ENCODE measurements at places on chromosomes 6 and 20.

- no peak for DNase-seq
Measured at GRCh38 chr6:136960781-136961180, 38.7 kb downstream of the SLC35D3 start.

DNA sequence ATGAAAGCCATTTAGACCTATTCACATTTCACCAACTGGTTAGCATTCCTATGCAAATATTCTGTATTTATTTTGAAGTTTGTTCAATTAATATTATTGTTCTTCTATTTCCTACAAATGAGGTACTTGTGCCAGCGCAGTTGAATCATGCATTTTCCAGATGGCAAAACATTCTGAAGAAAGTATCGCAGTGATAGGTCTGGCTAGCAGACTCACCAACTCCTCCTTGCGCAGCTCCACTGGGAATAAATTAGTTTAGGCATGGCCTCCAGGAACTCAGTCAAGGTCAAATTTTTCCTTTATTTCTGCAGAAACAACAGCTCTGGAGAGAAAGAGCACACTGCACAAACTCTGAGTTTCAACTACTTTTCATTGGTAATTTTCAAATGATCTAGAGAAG, 437.7 kb downstream of the COL12A1 start:
- peak; percentile 61 for DNase-seq

- no peak for DNase-seq
Measured at GRCh38 chr6:110408901-110409300, 6.5 kb downstream of the DDO start.

DNA sequence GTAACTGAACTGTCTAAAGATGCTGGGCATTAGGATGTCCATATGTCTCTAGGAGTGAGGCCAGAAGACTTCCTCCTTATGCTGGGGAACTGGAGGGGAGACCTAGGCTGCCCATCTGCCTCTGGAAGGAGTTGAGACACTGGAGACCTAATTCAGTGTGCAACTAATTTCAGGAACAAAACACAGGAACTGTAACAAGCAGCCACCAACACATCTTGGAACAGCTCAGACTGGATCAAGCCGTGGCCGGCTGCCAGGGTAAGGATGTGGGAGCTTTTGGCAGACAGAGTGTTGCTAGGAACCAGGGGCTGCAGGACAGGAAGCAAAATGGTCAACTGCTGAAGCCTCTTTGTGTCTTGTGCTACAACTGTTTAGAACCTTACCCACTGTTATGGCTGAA, 16.4 kb upstream of the MAS1 start:
- DNase-seq, result peak; percentile 77

DNA sequence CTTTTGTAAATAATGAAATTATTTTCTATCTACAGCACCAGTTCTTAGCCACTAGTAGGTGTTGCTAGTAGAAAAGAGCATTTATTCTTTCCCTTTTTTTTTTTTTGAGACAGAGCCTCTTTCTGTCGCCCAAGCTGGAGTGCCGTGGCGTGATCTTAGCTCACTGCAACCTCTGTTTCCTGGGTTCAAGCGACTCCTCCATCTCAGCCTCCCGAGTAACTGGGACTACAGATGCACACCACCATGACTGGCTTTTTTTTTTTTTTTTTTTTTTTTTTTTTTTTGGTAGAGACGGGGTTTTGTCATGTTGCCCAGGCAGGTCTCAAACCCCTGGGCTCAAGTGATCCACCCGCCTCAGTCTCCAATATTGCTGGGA, 6.7 kb downstream of the PCMT1 start:
- no peak for DNase-seq

GRCh38 chr20:37276494-37277252, 12.8 kb upstream of the MANBAL start:
- peak; percentile 90 for DNase-seq

- peak; percentile 65 for DNase-seq
Measured at GRCh38 chr6:1287103-1287591, 24.8 kb upstream of the FOXQ1 start.

- peak; percentile 20 for DNase-seq
Measured at GRCh38 chr6:63859528-63859927, 223.9 kb downstream of the PHF3 start.

- DNase-seq, result no peak
Measured at GRCh38 chr6:127841811-127842210, 59.0 kb downstream of the THEMIS start.

- no peak for DNase-seq
Measured at GRCh38 chr6:37017606-37018197, 12.2 kb downstream of the FGD2 start.

- DNase-seq, result no peak
Measured at GRCh38 chr20:45117581-45117980, 2.6 kb upstream of the WFDC5 start.

- no peak for DNase-seq
Measured at GRCh38 chr6:118397671-118398465, 150.2 kb upstream of the PLN start.

- peak; percentile 45 for DNase-seq
Measured at GRCh38 chr6:31901415-31901952, 402 bp downstream of the ZBTB12 start.

- DNase-seq, result no peak
Measured at GRCh38 chr6:113148566-113148965, 708.6 kb upstream of the MARCKS start.

DNA sequence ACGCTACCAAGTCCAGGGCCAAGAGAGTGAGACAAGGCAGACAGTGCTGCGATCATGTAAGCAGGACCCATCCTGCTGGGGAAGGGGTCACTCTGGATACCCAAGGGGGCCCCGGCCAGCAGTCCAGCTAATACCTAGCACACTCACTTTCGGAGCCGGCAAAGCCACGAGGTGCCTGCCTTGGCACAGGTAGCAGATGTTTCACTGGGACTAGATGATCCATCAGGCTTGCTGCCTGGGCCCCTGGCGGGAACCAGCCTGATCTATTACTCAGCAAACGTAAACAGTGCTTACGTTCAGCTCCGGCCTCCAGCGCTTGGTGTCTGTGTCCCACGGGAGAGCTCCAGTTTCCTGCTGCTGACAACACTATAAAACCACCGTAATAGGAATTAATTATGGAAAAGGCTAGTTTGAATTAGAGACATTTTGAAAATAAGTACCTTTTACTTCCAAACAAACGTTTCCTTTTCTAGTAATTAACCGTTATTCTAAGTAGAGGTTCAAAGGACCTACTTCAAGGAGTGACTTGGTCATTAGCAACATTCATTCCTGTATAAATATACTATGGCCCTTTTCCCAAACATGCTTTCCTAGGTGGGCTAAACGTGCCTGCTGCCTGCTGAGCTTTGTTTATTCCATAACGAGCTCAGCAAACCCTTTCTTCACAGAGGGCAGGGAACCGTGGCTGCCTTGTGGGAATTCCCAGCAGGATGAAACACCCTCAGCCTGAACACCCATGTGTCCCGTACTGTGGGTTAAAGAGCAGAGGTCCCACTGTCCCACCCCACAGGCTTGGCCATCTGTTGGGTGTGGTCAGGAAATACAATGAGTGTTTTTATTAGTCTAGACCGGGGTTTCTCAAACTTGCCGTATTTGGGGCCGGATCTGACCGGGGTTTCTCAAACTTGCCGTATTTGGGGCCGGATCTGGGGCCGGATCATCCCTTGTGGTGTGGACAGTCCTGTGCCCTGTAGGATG, 18.4 kb downstream of the SLC22A23 start:
- DNase-seq, result peak; percentile 97

GRCh38 chr20:4604580-4604979, 117.1 kb upstream of the PRND start:
- DNase-seq, result no peak

DNA sequence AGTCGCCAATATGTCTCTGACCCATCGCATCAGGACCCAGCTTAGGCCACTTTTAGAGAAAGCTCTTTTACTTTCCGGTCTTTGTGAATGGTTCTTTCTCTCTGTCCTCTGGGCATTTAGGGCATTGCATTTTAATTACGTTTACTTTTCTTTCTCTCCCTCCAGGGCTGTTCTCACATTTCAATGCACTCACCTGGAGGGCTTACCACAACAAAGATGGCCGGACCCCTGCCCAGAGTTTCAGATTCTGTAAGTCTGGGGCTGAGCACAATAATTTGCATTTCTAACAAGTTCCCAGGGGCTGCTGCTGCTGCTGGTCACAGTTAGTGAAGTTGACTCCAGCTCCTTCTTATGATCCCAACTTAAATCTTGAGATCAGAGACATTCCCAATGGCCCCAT, 3.0 kb downstream of the ANKRD66 start:
- DNase-seq, result no peak

DNA sequence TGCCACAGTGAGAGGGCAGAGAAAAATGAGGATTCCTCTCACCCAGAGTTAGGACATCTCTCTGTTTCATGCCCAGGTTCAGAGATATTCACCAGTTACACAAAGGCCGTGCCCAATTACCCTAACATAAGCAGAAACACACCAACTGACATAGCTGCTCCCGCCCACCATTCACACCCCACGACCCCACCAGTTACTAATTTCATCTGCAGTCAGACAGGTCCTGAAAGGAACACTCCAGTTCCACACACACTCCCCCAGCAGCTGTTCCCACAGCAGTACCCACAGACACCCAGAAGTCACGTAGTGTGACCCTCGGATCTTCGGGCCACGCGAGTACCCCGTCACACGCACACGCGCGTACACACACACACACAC, 532 bp downstream of the TMEM74B start:
- DNase-seq, result no peak

GRCh38 chr6:74657011-74657410, 548.8 kb downstream of the COL12A1 start:
- no peak for DNase-seq

DNA sequence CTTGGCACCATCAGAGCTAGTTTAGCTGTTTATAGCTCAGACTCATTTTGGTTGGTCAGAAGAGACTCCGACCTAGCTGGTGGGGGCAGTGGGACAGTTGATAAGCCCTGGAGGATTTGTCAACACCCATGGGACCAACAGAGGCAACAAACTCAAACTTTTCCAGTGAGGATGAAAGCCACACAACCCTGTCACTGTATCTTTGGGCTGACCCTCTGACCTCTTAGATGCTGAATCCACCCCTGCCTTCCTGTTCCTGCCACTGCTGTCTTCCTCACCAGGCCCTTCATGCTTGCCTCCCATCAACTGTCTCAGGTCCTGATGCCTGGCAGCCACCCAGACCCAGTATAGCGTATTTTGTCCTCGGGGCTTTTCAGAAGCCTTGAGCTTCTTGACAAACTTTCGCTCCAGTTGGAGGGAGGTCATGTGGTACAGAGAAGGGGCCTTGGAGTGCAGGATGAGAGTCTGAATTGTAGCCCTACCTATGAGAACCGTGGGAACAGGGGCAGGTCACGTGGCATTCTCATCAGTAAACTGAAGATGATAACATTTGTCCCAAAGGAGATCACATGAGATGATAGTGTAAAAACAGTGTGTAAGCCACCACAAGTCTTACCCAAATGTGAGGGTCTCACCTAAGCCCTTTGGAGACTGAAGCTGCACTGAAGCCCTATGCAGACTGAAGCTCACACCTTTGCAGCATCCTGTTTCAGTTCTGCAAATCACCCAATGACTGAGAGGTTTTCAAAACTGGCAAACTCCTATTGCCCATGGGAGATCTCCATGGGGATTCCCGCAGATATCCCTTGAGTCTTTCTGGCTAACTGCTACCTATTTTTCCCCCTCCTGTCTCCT, 72.0 kb upstream of the F13A1 start:
- no peak for DNase-seq

- DNase-seq, result no peak
Measured at GRCh38 chr6:102114402-102114801, 720.9 kb downstream of the GRIK2 start.

- DNase-seq, result peak; percentile 11
Measured at GRCh38 chr6:117776441-117776840, 101.2 kb downstream of the NUS1 start.
